ENCODE measurements at places on chromosomes 1 and 21. TPM values are rescaled to one million over a fixed set of nuclear protein-coding genes. Genes with fewer than 3 reads are reported as not detected.

Gene FAM151A
- total RNA-seq: not detected

Gene AADACL3
- total RNA-seq: not detected

Gene VHLL
- 0.28 TPM for total RNA-seq

Gene ZNF695
- total RNA-seq: 1.2 TPM

Gene OR2T2
- total RNA-seq: not detected

Gene SPRR2G
- not detected for total RNA-seq

Gene HSD3B2
- total RNA-seq: not detected

Gene PKLR
- total RNA-seq: not detected

Gene IPO13
- total RNA-seq: 10.7 TPM

Gene KRTAP22-1
- total RNA-seq: not detected

Gene TMEM51
- not detected for total RNA-seq

Gene KRTAP13-2
- total RNA-seq: not detected

Gene DISP3
- 0.58 TPM for total RNA-seq

Gene STRIP1
- 20.7 TPM for total RNA-seq

Gene B3GALT5
- total RNA-seq: not detected

Gene HMCN1
- not detected for total RNA-seq

Gene GPR61
- total RNA-seq: 0.34 TPM

Gene GUCA2A
- not detected for total RNA-seq

Gene AK5
- total RNA-seq: 9.9 TPM

Gene KCNA3
- 20.5 TPM for total RNA-seq

Gene F5
- 57.8 TPM for total RNA-seq

Gene RGS16
- 30.6 TPM for total RNA-seq

Gene RGS4
- total RNA-seq: not detected

Gene BMP8B
- total RNA-seq: 0.28 TPM
